ENCODE measurements at places on chromosomes 7 and 10.

DNA sequence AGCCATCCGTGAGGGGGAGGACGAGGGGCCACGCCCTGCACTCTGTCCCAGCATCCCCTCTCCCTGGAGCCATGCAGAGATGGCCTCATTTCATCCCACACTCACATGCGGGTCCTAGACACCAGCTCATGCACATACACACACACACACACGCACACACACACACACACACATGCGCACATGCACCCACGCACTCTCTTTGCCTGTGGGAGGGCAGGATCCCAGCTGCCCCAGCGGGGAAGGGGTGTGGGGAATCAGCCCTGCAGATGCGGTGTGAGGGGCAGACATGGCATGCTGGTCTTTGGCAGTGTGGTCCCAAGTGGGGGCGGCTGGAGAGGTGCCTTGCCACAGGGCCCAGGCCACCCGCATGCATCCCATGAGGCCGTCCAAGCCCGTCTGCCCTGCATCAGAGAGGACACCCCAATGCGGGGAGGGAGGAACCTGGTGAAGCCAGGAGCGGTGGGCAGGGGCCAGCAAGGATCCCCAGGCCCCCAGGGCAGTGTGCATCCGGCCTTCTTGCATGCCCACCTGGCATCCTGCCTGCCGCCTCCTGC is 68.1 kb downstream of the LHPP start:
- DNase-seq = no peak

- DNase-seq = no peak
Observed at GRCh38 chr10:119783665-119784027, 57.8 kb downstream of the INPP5F start.

GRCh38 chr10:6164271-6165095 is 38.2 kb upstream of the PFKFB3 start:
- DNase-seq = no peak

DNA sequence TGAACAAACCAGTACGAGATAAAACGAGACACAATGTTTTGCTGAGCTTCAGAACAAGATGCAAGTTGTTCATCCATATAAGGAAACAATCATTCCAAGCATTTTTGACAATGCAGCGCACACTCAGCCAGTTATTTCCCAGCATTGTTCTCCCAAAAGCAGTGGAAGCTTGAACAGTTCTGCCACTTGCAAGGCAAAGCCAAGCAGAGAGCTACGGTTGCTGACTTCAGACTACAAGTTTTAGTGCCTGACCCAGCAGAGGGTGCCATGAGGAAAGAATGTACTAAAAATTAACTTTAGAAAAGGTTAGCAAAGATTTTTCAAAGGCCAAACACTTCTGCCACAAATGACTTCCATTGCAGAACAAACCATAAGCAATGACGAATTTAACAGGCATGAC is 152.5 kb downstream of the SLC25A13 start:
- DNase-seq = no peak

GRCh38 chr10:131563411-131563810 is 251.9 kb upstream of the TCERG1L start:
- no peak for DNase-seq

- DNase-seq = no peak
Observed at GRCh38 chr7:137961200-137962177, 40.4 kb downstream of the CREB3L2 start.

DNA sequence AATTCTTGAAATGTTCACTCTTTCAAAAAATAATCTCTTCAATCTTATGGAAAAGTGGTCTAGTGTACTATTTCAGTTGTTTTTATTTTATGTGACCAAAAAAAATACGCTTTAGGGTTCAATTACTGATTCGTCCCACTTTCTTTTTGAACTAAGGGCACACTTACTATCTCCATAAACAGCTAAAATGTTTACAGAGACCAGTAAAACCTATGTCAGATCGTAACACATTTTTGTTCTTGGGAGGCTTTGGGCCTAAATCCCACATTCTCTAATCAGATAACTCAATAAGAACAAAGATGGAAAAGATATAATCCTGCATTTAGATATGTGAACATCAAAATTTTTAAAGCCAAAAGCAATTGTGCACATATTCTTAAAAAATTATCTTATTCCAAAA is 29.8 kb upstream of the EPC1 start:
- DNase-seq = no peak

- no peak for DNase-seq
Observed at GRCh38 chr10:26780793-26781601, 79.8 kb downstream of the ABI1 start.

GRCh38 chr7:923108-924041 is 31.1 kb downstream of the ADAP1 start:
- peak; percentile 94 for DNase-seq

DNA sequence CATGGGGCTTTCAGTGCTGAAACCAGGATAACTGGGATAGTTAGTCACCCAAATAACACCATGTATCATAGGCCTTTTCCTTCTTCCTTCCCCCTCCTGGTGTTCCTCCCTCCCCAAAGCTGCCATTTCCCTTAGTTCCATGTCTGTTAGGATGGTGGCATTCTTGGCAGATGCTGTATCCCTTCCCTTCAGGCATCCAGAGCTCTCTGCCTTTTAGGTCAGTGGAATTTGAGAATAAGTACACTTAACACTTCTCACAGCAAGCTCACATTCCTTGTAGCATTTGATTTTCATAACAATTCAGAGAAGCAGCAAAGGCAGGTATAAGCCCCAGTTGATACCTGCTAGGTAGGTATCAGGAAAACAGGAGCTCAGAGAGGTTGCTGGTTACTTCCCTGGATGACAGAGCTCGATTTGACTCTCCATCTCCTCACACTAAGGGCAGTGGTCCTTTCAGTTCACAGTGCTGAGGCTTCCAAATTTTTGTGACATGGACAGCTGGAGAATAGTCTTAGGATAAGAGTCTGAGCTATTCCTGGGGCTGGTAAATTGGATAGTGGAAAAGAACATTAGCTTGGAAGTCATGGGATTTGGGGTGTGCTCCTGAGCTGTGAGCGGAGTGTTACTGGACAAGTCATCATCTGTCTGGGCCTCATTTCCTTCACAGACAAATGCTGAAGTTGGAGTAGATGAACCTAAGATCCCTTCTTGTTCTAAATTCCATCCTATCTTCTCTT is 108.7 kb upstream of the RHOBTB1 start:
- DNase-seq = no peak

DNA sequence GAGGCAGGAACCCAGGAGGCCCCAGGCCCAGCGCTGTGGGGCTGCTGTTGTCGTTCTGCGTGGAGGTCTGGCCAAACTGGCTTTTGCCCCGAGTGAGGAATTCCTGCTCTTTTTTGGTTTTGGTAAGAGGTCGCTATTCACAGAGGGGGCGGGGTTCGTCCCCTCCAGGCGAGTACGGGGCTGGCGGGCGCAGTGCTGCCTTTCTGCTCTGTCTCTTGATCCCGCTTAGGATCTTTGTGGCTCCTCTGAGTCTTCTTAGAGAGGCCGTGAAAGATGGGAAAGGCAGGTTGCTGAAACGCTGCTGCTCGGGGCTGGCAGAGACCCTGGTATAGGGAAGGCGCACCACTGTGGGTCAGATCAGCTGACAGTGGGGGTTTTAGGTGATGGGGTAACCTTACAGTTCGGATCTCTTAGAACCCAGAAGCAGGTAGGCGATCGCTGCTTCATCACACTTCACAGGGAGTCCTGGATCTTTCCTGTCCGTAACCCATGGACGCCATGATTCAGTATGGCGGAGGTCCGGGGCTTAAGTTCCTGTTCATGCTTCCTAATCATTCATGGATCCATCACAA is 136.7 kb downstream of the KIF20B start:
- DNase-seq = no peak

GRCh38 chr10:36349445-36350078 is 707.5 kb upstream of the FZD8 start:
- no peak for DNase-seq

DNA sequence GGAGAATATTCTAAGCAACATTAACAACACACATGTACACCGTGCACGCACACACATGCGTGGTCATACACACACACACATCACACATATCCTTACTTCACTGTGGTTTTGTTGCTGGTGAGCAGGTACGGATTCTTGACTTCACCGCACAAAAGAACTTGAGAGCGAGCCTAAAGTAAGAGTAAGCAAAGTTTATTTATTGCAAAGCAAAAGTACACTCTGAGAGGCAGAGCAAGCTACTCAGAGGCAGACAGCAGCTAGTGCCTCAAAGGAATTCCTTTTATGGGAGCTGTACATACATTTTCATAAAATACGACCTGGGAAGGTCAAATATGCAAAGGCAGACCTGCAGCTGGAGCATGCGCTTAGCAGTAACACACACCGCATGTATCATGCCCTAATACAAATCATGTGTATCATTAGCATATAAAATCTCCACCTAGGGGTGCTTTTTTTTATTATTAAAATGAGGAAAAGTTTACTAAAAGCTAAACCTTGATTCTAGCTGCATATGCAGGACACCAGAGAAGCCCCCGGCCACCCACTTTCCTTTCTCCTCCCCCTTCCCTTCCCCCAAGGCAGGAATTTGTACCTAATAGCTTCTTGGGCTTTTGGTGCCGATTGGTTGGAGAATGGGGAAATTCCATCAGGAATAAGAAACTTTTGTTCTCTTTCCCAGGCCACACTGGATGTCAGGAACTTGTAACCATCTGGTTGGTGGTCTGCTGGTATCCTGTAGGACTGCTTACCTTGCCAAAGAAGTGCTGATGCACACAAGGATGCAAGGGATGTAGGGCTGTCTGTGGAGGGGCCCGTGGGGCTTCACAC is 16.5 kb upstream of the GPR37 start:
- DNase-seq = no peak

DNA sequence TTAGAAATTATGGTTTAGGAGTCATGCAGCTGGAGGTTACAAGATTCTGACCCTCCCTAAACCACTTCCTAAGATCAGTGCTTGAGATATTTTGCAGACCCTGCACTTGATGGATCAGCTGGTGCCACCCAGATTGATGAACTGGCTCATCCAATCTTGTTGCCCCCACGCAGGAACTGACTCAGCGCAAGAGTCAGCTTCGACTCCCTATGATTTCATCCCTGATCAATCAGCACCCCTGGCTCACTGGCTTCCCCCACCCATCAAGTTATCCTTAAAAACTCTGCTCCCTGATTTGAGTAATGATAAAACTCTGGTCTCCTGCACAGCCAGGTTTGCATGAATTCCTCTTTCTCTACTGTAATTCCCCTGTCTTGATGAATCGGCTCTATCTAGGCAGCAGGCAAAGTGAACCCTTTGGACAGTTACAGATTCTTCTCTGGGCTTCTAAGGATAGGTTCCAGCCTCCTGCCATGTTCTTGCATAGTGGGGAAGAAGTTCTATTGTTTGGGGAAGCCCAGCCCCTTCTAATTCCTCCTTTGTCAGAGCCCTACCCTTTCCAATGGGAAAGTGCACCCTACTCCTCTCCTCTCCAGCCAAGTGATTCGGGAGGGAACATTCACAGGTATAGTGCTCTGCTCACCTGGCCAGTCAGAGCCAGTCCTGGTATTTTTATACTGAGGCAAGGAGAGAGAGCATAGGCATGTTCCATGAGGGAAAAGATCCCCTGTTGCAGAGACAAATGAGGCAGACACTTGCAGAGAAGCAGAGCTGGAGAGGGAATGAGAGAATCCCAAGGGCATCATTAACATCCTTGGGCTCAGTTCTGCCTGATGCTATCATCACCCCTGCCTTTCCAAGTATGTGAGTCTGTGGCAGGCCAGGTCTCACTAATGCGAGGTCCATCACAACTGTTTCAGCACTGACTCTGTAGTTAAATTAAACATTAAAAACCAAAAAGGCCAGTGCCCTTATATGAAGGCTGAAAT is 224.4 kb upstream of the GALNT17 start:
- no peak for DNase-seq

DNA sequence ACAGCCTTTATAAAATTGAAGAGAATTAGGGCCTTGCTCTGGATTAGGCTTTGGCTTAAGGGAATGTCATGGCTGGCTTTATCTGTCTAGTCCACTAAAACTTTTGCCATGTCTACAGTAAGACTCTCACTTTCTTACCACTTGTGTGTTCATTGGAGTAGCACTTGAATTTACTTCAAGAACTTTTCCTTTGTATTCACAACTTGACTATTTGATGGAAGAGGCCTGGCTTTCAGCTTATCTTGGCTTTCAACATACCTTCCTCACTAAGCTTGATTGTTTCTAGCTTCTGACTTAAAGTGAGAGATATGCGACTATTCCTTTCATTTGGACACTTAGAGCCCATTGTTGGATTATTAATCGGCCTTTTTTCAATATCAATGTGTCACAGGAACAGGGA is 96.1 kb downstream of the TPST1 start:
- DNase-seq = no peak

DNA sequence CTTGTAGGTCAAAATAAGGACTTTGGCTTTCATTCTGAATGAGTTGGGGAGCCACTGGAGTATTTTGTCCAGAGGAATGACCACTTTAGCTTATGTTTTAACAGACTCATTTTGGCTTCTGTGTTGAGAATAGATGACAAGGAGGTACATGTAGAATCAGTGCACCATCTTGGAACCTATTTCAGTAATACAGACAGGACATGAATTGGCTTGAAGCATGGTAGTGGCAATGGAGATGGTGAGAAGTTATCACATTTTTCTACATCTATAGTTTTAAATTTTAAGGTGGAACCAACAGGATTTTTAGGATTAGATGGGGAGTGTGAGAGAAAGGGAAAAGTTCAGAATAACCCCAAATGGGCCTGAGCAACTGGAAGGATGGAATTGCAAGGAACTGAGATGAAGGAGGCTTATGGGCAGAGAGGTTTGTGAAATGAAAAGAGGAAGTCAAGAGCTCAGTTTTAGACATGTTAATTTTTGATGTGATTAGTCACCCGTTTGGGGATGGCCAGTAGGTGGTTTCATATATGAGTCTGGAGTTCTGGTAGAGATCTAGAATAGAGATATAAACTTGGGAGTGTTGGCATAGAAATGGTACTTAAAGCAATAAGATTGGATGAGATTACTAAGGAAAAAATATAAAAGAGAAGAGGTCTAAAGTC is 89.2 kb upstream of the JAZF1 start:
- DNase-seq = no peak

DNA sequence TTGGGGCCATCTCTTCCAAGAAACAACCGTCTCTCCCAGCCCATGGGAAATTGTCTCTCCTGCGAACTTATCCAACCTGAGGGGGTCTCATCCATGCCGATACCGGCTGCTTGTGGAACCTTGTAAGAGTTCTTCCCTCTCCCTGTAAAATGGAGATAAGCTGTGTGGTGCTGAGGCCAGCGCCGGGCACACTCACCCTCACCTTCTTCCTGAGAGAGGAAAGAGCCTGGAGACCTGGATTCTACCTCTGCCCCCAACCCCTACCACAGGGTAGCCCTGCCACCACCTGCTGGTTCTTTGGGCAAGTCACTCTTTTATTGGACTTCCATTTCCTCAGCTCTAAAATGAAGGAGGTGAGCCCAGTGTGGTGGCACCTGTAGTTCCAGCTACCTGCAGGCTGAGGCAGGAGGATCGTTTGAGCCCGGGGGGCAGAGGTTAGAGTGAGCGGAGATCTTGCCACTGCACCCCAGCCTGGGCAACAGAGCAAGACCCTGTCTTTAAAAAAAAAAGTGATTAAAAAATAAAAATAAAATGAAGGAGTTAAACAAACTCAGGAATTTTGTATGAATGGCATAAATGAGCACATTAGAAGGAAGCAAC is 38.4 kb upstream of the PSAP start:
- DNase-seq = no peak

GRCh38 chr7:83365746-83366145 is 203.1 kb upstream of the PCLO start:
- DNase-seq = no peak

Measured in CD4-positive, alpha-beta T cell treated with Interleukin-6 at 100 ng/mL for 8 hours (primary cell).